ENCODE measurements at places on chromosomes 1 and 21. TPM values are rescaled to one million over a fixed set of nuclear protein-coding genes. Genes with fewer than 3 reads are reported as not detected.

Gene WDR64
- polyA plus RNA-seq = 0.42 TPM

Gene PYGO2
- polyA plus RNA-seq = 36.8 TPM

DNA sequence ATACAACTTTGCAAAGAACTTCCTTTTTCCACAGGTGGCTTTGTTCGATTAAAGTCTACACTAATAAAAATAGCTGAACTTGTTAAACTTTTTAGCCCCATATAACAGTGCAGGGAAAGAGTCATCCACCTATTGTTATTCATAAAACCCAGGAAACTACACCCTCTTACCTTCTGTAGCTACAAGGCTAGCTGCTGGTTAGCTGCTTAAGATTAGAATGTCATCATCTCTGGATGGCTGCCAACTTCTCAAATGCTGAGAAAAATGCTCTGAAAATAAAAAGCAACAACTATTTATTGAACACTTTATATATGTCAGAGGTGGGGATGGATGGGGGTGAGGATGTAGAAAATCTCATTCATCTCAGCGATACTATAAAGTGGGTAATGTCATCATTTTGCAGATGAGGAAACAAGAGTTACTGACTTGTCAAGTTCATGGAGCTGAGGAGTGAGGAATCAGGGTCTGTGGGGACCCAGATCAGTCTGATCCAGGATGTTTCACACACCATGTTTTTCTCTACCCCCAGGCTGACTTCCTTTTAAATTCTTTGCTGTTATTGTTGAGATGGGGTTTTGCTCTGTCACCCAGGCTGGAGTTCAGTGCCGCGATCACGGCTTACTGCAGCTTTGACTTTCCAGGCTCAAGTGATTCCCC, 17.1 kb downstream of the ATP5PF start:
- no peak for DNase-seq

GRCh38 chr1:48572646-48573258, 100.7 kb upstream of the SPATA6 start:
- DNase-seq = peak; percentile 38

- no peak for DNase-seq
These were observed 114.5 kb upstream of the C1orf21 start for GRCh38 chr1:184272175-184272866.
